Right lobe of liver (tissue), 6 donors: ENCODE measurements at places on chromosomes 7 and 10. TPM values are rescaled to one million over a fixed set of nuclear protein-coding genes. Genes with fewer than 3 reads are reported as not detected.

DNA sequence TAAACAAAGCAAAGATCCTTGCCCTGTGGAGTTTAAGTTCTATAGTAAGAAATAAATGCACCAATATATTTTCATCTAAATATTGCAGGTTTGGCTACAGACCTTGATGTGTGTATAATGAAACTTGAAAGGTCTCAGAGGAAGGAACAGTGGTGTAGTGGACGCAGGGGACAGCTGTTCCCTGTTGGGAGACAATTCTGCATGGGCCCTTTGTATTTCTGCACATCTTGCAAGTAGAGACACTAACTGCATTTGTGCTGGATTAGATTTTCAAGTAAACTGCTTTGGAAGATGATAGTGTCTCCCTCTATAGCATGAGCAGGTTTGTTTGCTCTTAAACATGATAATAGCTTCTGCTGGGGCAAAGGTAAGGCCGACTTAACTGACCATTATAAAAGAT is 57.5 kb upstream of the FAM133B start:
- no peaks in the 10 kb centered on the region for H3K27me3 ChIP-seq
- no peak overlapping the region for H3K27ac ChIP-seq
- H3K4me3 ChIP-seq = no peak overlapping the region
- no peaks in the 10 kb centered on the region for H3K4me1 ChIP-seq

- DNase-seq = no peak
- H3K4me3 ChIP-seq = no peak overlapping the region
- no peaks in the 10 kb centered on the region for H3K27me3 ChIP-seq
- no peaks in the 10 kb centered on the region for H3K4me1 ChIP-seq
- H3K27ac ChIP-seq = no peak overlapping the region
Measured at GRCh38 chr10:74153123-74153522, 2.1 kb downstream of the ADK start.

DNA sequence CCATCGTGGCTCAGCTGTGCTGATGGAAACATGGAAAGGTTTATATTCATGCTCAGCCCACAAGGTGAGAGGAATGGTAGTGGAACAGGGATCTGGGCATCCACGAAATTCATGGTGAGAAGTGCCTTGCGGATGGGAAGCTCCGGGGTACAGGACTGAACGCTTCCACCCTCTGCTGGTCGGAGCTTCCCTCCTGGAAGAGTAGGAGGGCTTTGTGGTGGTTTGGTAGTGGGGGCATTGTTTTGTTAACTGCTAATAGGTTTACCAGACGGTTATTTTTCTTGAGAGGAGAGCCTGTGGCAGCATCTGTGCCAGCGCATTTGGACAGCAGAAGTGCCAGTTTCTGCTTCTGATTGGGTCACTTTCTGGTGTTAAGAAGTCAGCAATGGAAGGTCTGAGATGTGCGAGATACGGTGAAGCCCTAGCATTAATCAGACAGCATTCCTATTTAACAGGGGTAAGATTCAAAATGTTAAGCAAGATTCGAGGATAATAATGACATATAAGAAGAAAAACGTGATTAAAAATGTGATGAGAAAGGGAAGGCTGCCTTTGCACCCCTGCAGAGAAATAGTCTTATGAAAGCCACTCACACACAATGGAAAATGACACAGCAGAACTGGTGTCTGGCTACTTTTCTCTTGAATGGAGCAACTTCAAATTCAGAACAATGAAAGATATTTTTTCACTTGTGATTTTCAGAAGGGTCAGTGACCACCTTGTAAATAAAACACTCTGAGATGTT is 17.7 kb downstream of the ABCA13 start:
- H3K27me3 ChIP-seq = no peaks in the 10 kb centered on the region
- H3K4me3 ChIP-seq = no peak overlapping the region
- H3K27ac ChIP-seq = no peak overlapping the region
- no peak for DNase-seq

BICC1 gene
- total RNA-seq = 1.4 TPM

DNA sequence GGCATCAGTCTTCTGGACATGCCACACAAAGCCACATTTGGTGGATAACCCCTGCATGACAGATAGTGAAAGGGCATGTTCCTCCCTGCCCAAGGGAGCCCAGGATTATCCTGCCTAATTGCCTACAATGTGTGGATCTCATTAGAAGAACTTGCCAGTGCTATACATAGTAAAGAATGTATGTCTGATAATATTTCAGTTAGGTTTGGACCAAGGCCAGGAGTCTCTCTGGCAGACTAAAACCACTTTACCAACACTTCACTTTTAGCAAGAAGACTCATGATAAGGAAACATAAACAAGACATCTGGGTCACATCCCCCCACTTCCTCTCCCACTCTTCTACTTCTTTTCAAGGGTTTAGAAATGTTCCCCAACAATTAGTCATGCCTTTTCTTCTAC is 196.7 kb downstream of the MTERF1 start:
- no peaks in the 10 kb centered on the region for H3K27me3 ChIP-seq
- DNase-seq = no peak
- no peaks in the 10 kb centered on the region for H3K36me3 ChIP-seq
- no peak overlapping the region for H3K27ac ChIP-seq
- no peak overlapping the region for H3K4me3 ChIP-seq

RELN gene
- 35.7 TPM for total RNA-seq

IFIT1B gene
- total RNA-seq = not detected

- no peak for DNase-seq
- no peaks in the 10 kb centered on the region for H3K4me1 ChIP-seq
- H3K4me3 ChIP-seq = no peak overlapping the region
- H3K27me3 ChIP-seq = no peaks in the 10 kb centered on the region
- no peak overlapping the region for H3K27ac ChIP-seq
Measured at GRCh38 chr7:25385506-25386136, 157.3 kb upstream of the NPVF start.

DNA sequence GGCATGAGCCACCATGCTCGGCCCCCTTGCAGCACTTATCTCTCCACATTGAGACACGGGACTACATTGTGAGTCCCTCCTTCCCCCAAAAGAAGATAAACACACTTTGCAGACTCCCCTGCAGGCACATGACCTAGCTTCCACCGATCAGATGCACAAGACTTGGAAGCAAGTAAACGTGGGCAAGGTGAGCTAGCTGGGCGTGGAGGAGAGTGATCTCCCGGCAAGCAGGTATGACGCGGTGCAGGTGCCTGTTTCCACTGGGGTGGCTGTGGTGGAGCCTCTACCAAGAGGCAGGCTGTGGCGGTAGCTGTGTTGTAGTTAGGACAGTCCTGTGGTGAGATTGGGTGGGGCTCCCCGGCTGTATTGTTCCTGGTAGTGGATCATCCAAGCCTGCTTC is 7.7 kb upstream of the COMTD1 start:
- no peak overlapping the region for H3K27ac ChIP-seq
- H3K4me3 ChIP-seq = no peak overlapping the region
- no peaks in the 10 kb centered on the region for H3K36me3 ChIP-seq

PTPRN2 gene
- 0.15 TPM for total RNA-seq

DNA sequence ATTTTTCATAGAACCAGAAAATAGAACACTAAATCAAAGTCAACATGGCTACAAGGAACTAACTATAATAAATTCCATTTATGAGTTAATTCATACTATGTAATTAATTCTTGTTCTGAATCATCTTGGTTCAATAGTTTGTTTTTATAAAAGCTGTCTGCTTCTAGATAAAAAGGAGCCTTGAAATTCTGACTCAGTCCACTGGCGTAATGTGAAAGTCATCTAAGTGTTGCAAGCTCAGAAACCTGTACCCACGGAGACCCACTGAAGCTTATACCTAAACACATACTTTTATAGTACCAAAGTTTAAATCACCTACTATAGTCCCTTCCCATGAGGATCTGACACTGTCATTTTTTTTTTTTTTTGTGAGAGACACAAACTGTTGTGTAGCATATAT is 489.4 kb downstream of the SEMA3D start:
- no peaks in the 10 kb centered on the region for H3K4me1 ChIP-seq
- H3K27me3 ChIP-seq = no peaks in the 10 kb centered on the region
- no peak overlapping the region for H3K27ac ChIP-seq

- H3K36me3 ChIP-seq = no peaks in the 10 kb centered on the region
- no peaks in the 10 kb centered on the region for H3K27me3 ChIP-seq
- H3K4me3 ChIP-seq = no peak overlapping the region
Measured at GRCh38 chr10:17038627-17039026, 91.0 kb downstream of the CUBN start.

GPR15LG gene
- total RNA-seq = not detected

TMEM130 gene
- total RNA-seq = not detected

OR2A12 gene
- total RNA-seq = not detected

PRSS37 gene
- not detected for total RNA-seq

DNA sequence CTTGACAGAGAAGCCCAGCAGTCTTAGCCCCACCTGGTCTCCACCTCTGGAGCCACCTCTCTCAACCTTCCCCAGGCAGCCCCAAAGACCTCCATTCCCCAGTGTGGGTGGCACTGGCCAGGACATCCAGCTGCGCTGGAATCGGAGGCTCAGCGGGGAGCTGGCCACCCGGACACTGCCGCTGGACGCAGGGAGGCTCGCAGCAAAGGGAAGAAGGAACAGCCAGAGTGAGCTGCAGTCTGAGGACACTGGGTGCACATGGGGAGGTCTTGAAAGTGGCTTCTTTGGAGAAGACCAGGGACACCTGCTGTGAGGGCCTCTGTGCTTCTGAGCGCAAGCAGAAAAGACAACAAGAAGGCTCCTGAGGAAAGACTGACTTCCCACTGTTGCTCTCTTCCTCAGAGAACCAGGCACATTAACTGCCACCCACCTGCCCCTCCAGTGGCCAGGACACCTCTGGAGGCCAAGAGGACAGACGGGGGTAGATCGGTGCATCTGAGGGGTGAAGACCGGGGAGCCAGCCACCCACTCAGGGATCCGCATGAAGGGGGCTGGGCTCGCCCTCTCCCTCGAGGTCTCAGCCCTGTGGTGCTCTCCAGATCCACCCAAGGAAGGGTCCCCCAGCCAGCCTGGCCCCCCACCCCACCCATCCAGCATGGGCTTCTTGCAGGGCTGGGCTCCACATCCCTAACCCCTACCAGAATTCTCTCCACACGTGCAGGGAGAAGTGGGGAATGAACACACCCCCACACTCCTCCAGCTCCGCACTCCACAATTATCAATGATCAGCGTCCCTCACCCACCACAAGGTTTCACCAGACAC is 1.8 kb downstream of the CAMK2B start:
- peaks cover 21% of the 10 kb centered on the region for H3K4me1 ChIP-seq
- H3K36me3 ChIP-seq = no peaks in the 10 kb centered on the region

DNA sequence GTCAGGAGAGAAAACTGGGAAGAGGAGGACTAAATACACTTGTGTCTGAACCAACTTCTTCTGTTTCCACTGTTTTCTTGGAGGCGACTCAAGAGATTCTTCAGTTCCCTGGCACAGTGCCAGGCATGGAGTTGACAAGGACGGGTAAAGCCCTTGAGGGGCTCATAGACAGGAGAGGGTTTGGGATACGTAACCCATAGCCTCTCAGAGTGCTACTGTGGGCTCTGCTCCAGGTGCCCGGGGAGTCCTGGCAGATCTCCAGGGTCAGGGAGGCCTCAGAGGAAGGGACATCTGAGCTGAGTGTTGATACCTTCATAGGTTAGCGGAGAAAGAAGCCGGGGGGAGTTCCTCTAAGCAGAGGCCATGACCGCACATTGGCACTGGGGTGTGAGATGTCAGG is 42.0 kb downstream of the GALNT17 start:
- no peaks in the 10 kb centered on the region for H3K4me1 ChIP-seq
- peak; percentile 40 for DNase-seq
- H3K36me3 ChIP-seq = no peaks in the 10 kb centered on the region
- H3K27me3 ChIP-seq = no peaks in the 10 kb centered on the region
- H3K4me3 ChIP-seq = no peak overlapping the region
- H3K27ac ChIP-seq = no peak overlapping the region

EPHB6 gene
- 3.8 TPM for total RNA-seq

GIMAP8 gene
- 3.3 TPM for total RNA-seq

DNA sequence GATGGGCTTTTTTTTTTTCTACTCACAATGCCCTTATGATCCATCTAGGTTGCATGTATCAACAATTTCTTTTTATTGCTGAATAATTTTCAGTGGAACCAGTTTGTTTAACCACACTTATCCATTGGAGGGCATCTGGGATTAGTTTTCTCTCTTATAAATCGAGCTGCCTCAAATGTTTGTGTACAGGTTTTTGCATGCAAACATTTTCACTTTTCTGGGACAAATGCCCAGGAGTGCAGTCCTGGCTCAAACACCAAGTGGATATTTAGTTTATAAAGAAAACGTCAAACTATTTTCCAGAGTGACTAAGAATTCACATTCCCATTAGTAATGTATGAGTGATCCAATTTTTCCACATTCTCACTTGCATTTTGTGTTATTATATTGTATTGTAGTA is 313.4 kb downstream of the CXCL12 start:
- no peaks in the 10 kb centered on the region for H3K27me3 ChIP-seq
- no peak overlapping the region for H3K27ac ChIP-seq
- no peaks in the 10 kb centered on the region for H3K36me3 ChIP-seq
- H3K4me3 ChIP-seq = no peak overlapping the region

- DNase-seq = no peak
- H3K27ac ChIP-seq = no peak overlapping the region
- H3K4me3 ChIP-seq = no peak overlapping the region
- no peaks in the 10 kb centered on the region for H3K4me1 ChIP-seq
Measured at GRCh38 chr7:120218712-120219111, 54.3 kb upstream of the KCND2 start.

DNA sequence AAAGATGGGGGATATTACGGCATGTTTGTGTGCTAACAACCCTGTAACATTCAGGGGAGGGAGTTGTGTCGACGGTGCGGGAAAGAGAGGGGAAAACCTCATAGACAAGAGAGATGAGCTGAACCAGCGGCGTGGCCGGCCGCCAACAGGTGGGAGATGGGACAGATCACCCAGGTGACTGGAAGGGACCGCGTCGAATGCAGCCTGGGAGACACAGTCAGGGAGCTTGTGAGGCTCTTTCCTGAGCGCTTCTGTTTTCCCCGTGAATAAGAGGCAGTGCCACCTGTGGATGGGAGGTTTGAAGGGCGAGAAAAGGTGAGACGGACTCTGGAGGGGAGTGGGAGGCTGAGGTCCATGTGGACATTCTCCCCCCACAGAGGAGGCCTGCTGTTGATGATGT is 9.9 kb upstream of the PRKAG2 start:
- H3K4me3 ChIP-seq = no peak overlapping the region
- H3K36me3 ChIP-seq = no peaks in the 10 kb centered on the region
- H3K27me3 ChIP-seq = no peaks in the 10 kb centered on the region
- no peaks in the 10 kb centered on the region for H3K4me1 ChIP-seq
- DNase-seq = no peak

LHFPL3 gene
- not detected for total RNA-seq

- no peaks in the 10 kb centered on the region for H3K36me3 ChIP-seq
- H3K27ac ChIP-seq = no peak overlapping the region
- H3K4me3 ChIP-seq = no peak overlapping the region
- DNase-seq = no peak
- no peaks in the 10 kb centered on the region for H3K4me1 ChIP-seq
Measured at GRCh38 chr7:55540226-55540858, 32.0 kb downstream of the VOPP1 start.

GRCh38 chr10:123464430-123465323 is 201.5 kb upstream of the GPR26 start:
- H3K36me3 ChIP-seq = no peaks in the 10 kb centered on the region
- DNase-seq = no peak
- no peak overlapping the region for H3K4me3 ChIP-seq
- no peak overlapping the region for H3K27ac ChIP-seq
- no peaks in the 10 kb centered on the region for H3K27me3 ChIP-seq

DNA sequence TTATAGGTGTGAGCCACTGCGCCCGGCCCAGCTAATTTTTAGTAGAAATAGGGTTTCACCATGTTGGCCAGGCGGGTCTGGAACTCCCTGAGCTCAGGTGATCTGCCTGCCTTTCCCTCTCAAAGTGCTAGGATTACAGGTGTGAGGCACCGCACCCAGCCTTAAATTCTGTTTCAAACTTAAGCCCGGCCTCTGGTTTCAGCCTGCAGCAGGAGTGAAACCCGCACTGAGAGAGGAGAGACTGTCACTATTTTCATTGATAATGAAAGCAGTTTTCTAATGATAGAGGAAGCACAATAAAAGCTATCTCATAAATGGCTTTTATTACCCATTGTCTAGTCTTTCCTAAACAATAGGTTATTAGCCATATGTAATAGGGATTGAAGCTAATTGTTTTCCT is 415.5 kb downstream of the GALNT17 start:
- H3K4me1 ChIP-seq = no peaks in the 10 kb centered on the region
- no peaks in the 10 kb centered on the region for H3K36me3 ChIP-seq
- no peak overlapping the region for H3K4me3 ChIP-seq
